ENCODE measurements at places on chromosomes 1 and 21. TPM values are rescaled to one million over a fixed set of nuclear protein-coding genes. Genes with fewer than 3 reads are reported as not detected.

Gene TMEM82
- not detected for total RNA-seq

Gene PODN
- 0.48 TPM for total RNA-seq

Gene NCF2
- total RNA-seq, result 52.6 TPM

Gene ZFP69
- 2.4 TPM for total RNA-seq

Gene RHD
- total RNA-seq, result not detected

Gene REN
- total RNA-seq, result not detected

Gene DPT
- not detected for total RNA-seq

Gene LAMC1
- total RNA-seq, result 146 TPM

Gene HSD3B2
- not detected for total RNA-seq

Gene VCAM1
- total RNA-seq, result 37.8 TPM

Gene MFAP2
- 22.4 TPM for total RNA-seq

Gene DNAI4
- 7.2 TPM for total RNA-seq

All from tracheal epithelial cell (primary cell).